Muscle of arm (tissue), 14 donors: ENCODE measurements at places on chromosomes 4 and X.

DNA sequence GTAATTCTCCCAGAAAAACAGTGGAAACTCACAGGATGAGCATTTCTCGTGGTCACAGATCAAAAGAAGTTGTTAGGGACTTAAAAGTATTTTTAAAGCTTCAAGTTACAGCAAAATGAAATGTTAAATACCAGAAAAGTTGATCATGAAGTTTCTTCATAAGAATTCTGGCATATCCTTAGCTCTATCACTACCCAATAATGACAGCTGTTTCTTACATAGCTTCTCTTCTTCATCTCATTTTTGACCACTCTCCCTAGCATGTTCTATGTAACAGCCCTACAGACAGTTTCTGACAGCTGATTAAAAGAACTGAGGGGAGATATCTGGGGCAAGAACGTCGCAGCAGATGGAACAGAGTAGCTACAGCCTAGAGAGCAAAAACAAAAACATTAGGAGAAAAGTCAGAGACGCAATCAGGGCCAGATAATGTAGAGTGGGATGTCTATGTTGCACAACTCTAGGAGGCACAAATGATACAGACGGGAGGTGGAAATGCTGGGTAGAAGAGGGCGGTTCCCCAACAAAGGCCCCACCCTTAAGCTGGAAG is 108.7 kb downstream of the CORIN start:
- DNase-seq, result no peak

DNA sequence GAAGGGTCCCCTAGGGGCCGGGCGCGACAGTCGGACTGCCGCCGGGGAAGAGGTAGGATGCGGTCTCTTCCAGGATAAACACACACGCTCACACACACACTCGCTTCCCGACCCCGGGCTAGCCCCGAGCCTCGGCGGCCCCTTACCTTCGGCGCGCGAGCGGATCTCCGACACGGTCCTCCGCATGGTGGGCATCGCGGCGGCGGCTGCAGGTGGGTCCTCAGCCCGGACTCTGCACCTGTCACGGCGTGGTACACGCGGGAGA is 294 bp downstream of the ATP8A1 start:
- DNase-seq, result no peak

DNA sequence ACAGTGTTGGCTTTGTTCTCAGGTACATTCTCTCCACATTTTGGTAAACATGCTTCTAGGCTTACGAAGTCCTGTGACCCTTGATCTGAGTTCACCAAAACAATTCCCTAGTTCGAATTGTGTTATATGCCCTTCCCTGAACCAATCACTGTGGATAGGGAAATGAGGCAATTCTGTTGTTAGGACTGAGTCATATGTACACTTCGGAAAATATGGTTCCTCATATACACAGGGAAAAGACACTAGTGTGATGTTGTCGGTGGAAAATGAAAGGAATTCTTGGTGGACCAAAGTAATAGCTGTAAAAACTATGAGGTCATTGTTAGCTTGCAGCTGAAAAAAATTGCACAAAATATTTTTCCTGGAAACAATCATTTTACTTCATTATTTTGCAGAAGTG is 46.6 kb upstream of the MAGEC2 start:
- DNase-seq, result no peak

- no peak for DNase-seq
These were observed 538.2 kb downstream of the INPP4B start for GRCh38 chr4:142307857-142308256.

GRCh38 chr4:16684935-16685334 is 213.5 kb downstream of the LDB2 start:
- no peak for DNase-seq

GRCh38 chr4:70839589-70840093 is at the start of gene GRSF1:
GRSF1 (minus strand) TSS chr4:70839890; CDS start chr4:70839827, 63 bp downstream.
- DNase-seq, result peak; percentile 91

DNA sequence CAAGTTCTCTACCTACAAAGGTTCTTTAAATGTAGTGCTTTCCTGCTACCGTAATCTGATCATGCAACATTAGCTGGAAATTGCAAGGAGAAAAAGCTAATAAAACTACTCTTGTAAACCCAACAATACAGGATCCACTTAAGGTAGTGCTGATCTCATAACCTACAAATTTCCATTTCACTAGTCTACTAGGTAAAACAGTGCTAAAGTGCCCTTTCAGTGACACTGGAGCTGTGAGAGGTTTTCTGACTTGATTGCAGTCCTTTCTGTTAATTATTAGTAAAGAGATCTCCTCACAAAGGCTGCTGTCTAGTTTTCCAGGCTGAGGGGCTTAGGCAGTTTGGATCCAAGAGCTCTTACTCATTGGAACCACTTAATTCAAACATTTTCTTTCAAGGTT is 1118.7 kb downstream of the SH3BGRL start:
- no peak for DNase-seq

GRCh38 chrX:52870046-52870445 is 2.2 kb upstream of the XAGE3 start:
- no peak for DNase-seq

GRCh38 chr4:126081336-126081735 is 766.6 kb downstream of the FAT4 start:
- no peak for DNase-seq

DNA sequence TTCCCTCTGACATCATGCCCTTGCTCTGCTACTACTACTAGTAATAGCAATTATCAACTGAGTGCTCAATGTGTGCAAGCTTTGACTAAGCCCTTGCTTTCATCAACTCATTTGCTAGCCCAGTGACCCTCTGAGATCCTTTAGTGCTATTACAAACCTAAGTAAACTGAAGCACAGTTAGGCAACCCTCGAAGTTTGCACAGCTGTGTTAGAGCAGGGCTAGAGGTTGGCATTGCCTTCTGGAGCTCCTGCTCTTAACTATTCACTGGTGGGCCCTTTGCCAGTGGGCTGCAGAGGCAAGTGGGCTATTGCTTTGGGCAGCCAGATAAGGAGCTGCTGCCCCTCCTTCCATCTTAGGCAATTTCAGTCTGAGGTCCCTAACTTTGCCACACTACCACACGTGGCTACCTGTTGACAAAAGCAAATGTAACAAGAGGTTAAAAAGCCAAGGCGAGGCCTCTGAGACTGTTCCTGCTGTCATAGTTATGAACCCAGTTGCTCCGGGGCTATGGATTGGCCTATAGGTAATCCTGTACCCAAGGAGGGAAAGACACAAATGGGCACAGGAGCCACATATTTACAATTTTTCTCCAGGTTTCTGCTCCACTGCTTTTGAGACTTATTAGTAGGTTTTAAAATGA is 41.5 kb upstream of the ANKRD50 start:
- no peak for DNase-seq

GRCh38 chr4:168188754-168189153 is 96.4 kb downstream of the ANXA10 start:
- DNase-seq, result no peak

DNA sequence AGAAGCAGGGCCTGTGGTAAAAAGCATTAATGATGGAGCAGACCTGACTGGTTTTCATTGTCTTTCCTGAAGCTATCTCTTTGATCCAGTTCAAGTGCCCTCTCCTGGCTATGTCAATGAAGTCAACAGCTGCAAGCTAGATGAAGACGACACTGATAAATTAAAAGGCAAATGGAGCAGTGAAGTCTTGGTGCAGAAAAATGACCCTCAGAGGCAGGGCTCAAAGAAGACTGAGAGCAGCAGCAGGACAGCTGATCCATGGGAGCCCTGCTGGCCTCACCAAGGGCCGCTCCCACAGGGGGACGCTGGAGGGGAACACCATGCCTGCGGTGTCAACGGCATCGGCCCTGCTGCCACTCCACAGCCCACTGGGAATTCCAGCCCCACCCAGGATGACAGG is 96.2 kb downstream of the RELL1 start:
- DNase-seq, result no peak

GRCh38 chrX:62928906-62929305 is 422.2 kb downstream of the SPIN4 start:
- no peak for DNase-seq

DNA sequence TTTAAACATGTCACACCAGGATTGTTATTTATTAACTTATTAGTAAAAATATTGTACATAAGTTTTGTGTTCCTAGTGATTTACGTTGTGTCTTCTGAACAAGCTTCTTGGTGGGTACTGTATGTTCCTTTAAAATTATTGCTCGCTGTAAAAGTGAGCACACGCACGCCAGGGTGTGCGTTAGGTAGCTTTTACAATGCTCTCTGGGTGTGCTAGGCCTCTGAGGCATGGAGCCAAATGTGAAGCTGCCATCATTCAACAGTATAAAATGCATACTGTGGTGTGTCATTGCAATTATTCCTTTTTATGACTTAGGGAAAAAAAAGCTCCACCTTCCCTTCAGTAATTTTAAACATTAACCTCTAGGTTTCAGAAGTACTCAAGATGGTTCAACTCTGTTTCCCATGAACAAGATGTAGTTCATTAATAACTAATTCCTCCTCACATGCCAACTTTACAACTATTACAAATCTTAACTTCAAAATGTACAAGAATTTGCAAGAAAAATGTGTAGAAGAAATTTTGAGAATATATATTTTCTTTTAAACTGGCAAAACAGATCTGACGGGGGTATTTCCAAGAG is 42.4 kb downstream of the ATOH1 start:
- DNase-seq, result no peak

DNA sequence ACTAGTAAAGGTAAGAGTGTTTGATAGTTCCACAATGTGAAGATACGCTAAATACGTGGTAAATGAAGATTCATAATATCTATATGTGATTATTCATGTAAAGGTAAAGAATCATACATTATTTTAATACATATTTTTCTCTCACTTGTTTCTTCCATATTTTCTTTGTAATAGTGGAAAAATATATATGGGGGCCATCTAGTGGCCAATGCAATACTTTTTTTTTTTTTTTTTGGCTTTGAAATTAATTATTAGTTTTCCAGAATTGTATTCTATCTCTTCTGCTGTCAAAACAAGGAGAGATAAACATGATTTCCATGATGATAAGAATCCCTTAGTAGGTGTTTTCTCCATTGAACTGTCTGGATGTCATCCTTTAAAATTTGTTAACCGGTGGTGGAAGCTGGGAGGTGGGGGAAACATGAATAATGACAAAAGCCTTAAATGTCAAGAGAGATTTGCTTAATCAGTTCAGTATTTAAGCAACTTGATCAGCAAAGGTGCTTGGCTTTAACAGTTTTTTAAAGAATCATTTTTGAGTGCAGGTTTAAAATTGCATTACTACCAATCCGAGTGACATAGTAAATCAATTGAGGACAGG is 508.7 kb upstream of the HTR2C start:
- peak; percentile 1 for DNase-seq

DNA sequence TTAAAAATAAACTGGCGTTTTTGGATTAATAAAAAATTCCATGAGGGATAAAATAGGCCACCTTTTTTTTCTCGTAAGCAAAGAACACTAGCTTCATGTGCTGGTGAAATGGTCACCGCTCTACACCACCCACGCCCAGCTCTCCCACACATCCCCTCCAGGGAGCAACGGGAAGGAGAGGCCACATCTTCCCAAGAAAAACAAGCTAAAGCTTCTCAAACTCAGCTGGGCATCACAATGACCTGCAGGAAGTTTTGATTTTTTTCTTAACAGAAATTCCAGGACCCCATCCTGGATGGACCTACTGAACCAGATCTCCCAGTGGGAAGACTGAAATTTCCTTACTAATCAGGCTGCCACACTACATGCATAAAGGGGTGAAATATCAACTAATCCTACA is 9.8 kb downstream of the TSPAN5 start:
- DNase-seq, result no peak

DNA sequence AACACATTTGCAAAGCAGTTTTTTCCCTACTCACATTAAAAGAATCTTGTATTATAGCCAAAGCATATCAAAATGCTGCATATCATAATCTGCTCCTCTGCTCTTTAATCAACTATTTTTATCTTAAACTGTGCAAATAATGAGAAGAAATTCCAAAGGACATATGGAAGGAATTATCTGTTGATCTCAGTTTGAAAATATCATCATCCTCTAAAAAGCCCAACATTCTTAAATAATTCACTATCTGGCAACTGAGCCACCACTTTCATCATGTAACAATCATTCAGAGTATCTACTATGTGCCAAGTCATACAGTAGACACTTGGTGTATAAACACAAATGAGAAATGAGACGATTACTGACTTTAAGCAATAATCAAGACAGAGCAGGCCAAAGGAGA is 63.0 kb downstream of the PRSS12 start:
- peak; percentile 65 for DNase-seq

- DNase-seq, result peak; percentile 8
These were observed 449 bp downstream of the CTPS2 start for GRCh38 chrX:16711893-16712547.

DNA sequence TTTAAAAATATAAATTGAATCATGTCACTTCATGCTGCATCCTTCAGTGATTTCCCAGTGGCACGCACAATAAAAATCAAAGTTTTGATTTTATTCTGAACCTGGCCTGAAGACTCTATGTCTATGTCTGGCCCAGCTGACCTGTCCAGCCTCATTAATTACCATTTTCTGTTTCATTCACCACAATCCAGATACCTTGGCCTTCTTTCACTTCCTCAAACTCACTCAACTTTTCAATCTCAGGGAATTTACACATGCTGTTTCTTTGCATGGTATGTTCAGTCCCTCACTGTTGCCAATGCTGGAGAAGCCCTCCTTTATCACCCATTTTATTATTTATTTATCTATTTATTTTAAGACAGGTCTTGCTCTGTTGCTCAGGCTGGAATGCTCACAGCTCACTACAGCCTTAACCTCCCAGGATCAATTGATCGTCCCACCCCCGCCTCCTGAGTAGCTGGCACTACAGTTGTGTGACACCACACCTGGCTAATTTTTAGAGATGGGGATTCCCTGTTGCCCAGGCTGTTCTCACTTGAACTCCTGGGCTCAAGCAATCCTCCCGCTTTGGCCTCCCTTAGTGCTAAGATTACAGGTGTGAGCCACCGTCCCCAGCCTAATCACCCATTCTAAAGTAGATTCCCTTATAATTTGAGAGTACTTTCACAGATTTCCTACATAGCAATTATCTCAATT is 43.1 kb downstream of the ZGRF1 start:
- no peak for DNase-seq

DNA sequence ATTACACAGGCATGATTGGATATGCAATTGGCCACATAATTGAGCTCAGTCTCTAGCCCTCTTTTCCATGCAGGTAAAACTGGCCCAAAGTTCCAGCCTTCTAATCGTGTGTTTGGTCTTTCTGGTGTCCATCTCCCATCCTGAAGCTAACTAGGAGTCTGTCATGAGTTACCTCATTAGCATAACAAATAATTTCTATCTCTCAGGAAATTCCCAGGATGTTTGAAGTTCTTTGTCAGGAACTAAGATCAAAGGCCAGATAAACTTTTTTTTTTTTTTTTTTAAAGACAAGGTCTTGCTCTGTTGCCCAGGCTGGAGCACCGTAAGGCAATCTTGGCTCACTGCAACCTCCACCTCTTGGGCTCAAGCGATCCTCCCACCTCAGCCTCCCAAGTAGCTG is 15.8 kb downstream of the ATXN3L start:
- DNase-seq, result no peak

- no peak for DNase-seq
These were observed 513.8 kb upstream of the FAM241A start for GRCh38 chr4:111631215-111631999.

DNA sequence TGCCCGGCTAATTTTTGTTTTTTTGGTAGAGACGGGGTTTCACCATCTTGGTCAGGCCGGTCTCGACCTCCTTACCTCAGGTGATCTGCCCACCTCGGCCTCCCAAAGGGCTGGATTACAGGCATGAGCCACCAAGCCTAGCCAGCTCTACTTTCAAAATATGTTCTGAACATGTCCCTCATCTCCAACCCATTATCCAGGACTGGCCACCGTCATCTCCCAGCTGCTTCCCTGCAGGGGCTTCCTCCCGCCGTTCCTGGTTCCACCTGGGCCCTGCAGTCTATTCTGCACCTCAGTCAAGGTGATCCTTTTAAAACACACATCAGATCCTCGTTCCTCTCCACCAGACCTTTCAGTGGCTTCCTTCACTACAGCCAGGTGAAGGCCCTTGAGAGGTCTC is 80.9 kb upstream of the NKX1-1 start:
- no peak for DNase-seq

GRCh38 chrX:118350221-118350620 is 4.3 kb downstream of the WDR44 start:
- no peak for DNase-seq
